ENCODE measurements at places on chromosomes 2 and 18. TPM values are rescaled to one million over a fixed set of nuclear protein-coding genes. Genes with fewer than 3 reads are reported as not detected.

Gene FER1L5
- total RNA-seq: 1.4 TPM

Gene GRHL1
- 0.52 TPM for total RNA-seq

Gene POTEI
- total RNA-seq: not detected

Gene ARHGAP25
- 0.47 TPM for total RNA-seq

Gene CCDC178
- 0.94 TPM for total RNA-seq

Gene OSBPL6
- total RNA-seq: 0.52 TPM

Gene TXNDC2
- total RNA-seq: 0.16 TPM

Gene DIS3L2
- total RNA-seq: 13.3 TPM

All from bronchial smooth muscle cell (primary cell).